ENCODE measurements at places on chromosomes 7 and 10. TPM values are rescaled to one million over a fixed set of nuclear protein-coding genes. Genes with fewer than 3 reads are reported as not detected.

GRCh38 chr7:19585761-19586160 lies 123.1 kb downstream of the POLR1F start:
- no peak for DNase-seq

Gene MKX
- total RNA-seq = 0.25 TPM

GRCh38 chr10:26567351-26567721 lies 129.2 kb downstream of the APBB1IP start:
- DNase-seq = no peak

Gene CYP2C19
- not detected for total RNA-seq

Measured in fibroblast of the aortic adventitia (primary cell).